ENCODE measurements at places on chromosomes 1 and 21.

DNA sequence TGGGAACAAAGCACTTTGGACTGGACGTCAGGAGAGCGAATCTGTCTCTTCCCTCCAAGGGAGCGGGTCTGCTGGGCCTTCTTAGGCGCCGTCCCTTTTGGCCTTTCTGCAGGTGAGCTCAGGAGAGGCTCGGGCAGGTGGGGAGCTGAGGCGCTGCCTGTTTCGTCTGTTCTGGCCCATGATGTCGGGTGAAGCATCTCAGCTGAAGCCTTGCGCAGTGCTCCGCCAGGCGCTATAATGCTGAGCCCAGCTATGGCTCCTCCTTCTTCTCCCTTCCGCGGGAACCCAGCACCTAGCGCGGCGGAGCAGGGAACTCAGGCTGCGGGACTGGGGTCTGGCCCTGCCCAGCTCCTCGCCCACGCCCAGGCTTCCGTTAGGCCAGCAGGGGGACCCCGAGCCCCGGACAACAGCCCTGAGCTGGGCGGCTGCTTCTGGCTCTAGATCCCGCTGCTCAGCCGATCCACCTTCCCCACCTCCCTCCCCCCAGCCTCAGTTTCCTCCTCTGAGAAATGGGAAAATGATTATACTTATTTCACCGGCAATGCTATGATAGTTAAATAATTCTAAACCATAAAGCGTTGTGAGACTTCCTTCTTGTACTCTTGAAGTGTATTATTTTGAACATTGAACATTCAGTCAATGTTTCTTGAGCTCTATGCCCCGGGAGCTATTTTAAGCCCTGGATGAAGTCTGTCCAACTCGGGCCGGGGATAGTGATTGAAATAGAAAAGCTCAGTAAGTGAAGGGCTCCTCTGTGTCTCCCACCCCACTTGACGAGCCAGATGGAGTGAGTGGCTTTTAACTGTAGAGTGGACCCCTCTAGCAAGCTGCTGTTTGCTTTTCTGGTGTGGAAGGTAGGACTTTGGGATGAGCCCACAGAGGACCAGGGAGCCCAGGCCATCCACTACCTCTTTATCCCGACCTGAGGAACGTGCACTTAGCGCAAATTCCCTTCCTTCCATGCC is 9.6 kb upstream of the ADORA1 start:
- peak; percentile 69 for DNase-seq

GRCh38 chr1:67572594-67573221 is 112.3 kb upstream of the GADD45A start:
- no peak for DNase-seq

DNA sequence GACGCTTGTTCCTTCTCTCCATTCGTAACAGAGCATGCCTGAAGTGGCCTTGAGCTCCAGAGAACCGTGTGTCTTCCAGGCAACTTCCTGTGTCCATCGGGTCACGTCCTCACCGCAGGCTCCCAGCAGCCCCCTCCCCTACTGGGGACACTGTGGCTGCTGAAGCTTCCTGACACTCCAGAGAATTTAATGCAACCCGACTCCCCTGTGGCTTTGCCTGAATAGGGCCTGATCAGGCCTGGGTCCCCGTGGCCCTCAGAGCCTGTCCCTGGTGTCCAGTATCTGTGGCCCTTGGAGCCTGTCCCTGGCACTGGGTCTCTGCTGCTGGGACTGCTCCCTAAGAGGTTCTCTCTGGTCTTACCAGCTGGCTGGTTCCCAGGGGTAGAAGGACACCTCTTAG is 219.7 kb upstream of the VAMP3 start:
- DNase-seq: no peak

GRCh38 chr21:43899307-43900077 is 34.5 kb downstream of the AGPAT3 start:
- no peak for DNase-seq

GRCh38 chr1:54272134-54272533 is 72.2 kb downstream of the MRPL37 start:
- no peak for DNase-seq

GRCh38 chr1:78303620-78304019 is 187.2 kb upstream of the PTGFR start:
- DNase-seq: no peak

- DNase-seq: peak; percentile 47
Observed at GRCh38 chr1:28716336-28716735, 20.4 kb upstream of the YTHDF2 start.

DNA sequence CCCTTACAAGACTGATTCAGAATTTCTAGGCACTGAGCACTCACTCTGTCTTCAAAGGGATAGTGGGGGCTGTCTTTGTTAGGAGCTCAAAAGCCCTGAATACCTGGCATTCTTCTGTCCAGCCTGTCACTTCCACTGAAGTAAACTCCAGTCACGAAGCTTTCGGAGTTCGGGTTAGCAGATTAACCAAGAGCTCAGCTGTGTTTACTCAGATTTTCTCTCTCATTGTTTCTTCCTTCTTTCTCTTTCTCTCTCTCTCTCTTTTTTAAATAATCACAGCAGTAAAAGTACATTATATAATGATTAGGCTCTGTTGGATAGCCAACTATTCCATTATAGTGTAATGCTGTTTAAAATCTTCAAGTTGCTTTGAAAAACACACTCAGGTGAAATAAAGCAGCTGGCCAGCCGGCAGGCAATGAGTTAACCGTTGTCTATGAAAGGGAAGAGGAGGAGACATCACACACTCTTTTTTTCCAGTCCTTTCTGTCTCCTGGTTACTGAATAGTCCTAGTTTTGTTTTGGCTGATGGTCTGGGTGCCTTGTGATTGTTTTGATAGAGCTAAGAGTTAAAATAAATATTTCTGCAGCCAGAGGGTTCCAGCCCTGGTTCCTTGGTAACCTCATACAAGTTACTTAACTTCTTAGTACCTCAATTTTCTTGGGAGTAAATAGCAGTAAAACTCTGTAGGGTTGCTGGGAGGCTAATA is 89.8 kb downstream of the ADSS2 start:
- no peak for DNase-seq

Measured in Ammon's horn (tissue), 1 donor.